ENCODE measurements at places on chromosomes 3 and 15.

DNA sequence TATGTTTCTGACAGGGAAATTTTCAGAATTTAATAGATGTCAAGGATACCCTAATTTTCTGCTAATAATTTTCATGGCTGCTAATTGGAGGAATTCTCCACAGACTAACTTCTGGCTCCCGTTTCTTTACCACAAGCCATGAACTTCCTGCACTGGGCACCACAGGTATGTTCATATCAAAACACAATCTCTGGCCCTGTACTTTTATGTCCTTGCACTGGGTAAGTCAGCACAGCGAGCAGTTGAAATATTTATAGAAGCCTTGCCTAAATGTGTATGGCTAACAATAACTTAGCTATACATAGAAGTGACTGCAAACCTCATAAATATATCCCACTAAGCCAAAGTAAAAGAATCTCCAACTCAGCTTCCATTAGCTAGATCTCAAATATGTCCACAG lies 246.9 kb downstream of the ZIC1 start:
- no peaks in the 10 kb centered on the region for H3K36me3 ChIP-seq
- DNase-seq, result no peak
- H3K27ac ChIP-seq, result no peak overlapping the region
- no peak overlapping the region for H3K4me3 ChIP-seq

DNA sequence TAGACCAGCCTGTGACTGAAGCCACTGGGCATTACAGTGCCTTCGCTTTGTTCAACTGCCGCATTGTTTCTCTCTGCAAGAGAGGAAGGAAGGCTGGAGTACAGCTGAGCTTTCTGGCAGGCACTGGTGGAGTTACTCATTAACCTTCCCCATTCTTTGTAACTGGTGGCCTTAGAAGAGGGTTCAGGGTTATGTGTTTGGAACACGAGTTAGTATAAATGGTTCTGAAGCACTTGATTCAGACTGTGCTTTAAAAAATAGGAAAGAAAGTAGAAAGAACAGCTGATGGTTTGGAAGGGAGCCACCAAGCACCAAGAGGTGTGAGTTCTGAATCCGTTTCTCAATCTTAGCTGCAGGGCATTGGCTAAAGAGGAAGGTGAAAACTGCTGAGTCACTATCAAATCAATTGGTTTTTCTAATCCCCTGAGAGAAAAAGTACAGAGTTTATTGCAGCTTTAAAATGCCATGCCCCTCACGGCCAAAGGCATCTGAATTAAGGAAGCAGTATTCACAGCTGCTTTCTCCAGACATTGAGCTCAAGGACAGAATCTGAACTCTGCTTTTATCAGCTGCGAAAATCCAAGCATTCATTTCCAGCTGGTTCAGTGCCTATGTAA lies 3.6 kb downstream of the HGD start:
- H3K36me3 ChIP-seq, result no peaks in the 10 kb centered on the region
- no peak overlapping the region for H3K4me3 ChIP-seq
- H3K27me3 ChIP-seq, result peaks cover 5% of the 10 kb centered on the region

DNA sequence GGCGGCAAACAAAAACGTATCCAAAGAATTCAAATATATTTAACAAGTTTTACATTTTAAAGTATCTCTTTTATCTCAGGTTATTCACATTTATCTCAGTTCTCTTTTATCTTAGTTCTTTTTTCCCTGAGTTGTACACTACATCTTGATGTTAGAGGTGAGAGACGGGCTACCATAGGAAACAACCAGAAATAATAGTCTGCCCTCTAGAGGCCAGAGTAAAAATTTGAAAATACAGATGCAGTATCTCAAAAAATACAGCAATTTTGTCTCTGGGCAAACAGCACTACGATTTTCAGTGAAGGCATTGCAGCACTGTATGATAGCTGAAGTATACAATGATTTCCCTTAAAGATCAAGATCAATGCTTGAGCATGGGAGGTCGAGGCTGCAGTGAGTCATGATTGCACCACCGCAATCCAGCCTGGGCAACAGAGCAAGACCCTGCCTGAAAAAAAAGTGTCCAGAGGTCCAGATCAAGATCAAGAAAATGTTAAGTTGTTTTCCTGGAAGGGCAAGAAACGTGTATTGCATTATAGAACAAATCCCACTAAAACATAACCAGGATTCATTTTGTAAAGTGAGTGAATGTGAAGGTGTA lies 82.6 kb upstream of the ATP11B start:
- no peaks in the 10 kb centered on the region for H3K36me3 ChIP-seq
- DNase-seq, result no peak
- peaks cover 6% of the 10 kb centered on the region for H3K4me1 ChIP-seq
- no peak overlapping the region for H3K4me3 ChIP-seq
- no peak overlapping the region for H3K27ac ChIP-seq

GRCh38 chr3:109545746-109546145 lies 208.4 kb upstream of the DPPA4 start:
- no peaks in the 10 kb centered on the region for H3K4me1 ChIP-seq
- H3K36me3 ChIP-seq, result no peaks in the 10 kb centered on the region
- no peak overlapping the region for H3K4me3 ChIP-seq
- DNase-seq, result no peak
- no peak overlapping the region for H3K27ac ChIP-seq

DNA sequence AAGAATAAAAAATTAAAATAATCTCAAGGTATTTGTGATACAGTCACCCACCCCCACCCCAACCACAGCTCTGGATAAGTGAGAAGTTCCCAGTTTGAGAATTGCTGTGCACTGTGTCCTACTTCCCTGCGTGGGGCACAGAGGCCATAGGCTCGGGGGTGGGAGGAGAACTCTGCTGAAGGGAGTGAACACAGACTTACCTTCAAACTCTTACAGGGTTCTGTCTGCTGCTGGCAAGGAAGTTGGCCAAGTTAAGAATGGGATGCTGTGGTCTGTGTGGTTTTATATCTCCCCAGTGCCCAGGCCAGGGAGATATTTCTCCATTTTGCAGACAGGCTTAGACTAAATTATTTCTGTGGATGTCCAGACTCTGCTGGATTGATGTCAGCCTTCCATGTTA lies 37.6 kb downstream of the SPTSSB start:
- no peak for DNase-seq
- H3K4me3 ChIP-seq, result no peak overlapping the region
- H3K27ac ChIP-seq, result no peak overlapping the region
- no peaks in the 10 kb centered on the region for H3K4me1 ChIP-seq
- peaks cover 49% of the 10 kb centered on the region for H3K27me3 ChIP-seq
- no peaks in the 10 kb centered on the region for H3K36me3 ChIP-seq

DNA sequence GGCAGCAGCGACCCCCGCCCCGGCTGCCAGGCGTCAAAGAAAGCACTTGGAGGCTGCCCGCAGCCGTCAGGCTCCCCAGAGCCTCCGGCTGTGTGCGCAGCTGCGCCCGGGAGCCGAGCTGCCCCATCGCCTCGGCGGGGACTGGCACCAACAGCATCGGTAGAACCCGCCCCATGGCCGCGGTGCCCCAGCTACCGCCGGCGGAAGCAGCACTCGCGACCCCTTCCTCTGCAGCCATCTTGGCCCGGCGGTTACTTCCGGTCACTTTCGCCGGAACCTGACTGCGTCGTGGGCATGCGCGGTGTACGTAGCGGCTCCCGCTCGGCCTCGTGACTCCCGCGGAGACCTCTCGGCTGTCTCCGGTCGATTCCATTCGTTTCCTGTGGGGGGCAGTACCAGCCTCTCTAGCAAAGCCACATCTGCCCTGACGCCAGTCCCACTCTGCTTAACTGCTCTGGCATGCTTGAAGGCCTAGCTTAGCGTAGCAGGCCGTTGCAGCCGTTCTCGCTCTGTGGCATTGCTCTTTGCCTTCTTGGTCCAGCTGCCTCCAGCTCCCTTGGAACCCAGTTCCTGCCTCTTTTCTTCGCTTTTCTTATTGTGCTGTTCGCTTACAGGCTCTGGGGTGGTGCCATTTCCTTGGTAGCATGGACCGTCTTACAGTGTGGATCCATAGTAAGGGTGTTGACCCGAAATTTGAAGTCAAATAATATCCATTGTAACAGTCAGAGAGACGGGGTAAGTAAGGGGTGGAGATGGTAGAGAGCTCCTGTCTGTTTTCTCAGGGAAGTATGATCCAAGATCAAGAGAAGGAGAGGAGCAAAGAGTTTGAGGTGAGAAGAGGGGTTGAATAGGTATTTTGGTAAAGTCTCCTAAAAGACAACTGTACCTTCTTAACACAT lies at the start of gene SPG11:
TSS of gene SPG11 (minus strand) at position 253 of the 899 bp plus-strand sequence. CDS start at position 238, 15 bp downstream.
- no peaks in the 10 kb centered on the region for H3K27me3 ChIP-seq
- H3K4me3 ChIP-seq, result peak within 1 kb of the TSS; percentile 100
- H3K36me3 ChIP-seq, result peaks cover 10% of the 10 kb centered on the region
- DNase-seq, result peak; percentile 97

Measured in activated T-cell treated with anti-CD3 and anti-CD28 coated beads, Interleukin-2, amount 50 U/mL, for 72 hours (primary cell).